ENCODE measurements at places on chromosomes 7 and 10.
A peak's percentile ranks its signal among the peaks of the same experiment; 100 is the strongest.

DNA sequence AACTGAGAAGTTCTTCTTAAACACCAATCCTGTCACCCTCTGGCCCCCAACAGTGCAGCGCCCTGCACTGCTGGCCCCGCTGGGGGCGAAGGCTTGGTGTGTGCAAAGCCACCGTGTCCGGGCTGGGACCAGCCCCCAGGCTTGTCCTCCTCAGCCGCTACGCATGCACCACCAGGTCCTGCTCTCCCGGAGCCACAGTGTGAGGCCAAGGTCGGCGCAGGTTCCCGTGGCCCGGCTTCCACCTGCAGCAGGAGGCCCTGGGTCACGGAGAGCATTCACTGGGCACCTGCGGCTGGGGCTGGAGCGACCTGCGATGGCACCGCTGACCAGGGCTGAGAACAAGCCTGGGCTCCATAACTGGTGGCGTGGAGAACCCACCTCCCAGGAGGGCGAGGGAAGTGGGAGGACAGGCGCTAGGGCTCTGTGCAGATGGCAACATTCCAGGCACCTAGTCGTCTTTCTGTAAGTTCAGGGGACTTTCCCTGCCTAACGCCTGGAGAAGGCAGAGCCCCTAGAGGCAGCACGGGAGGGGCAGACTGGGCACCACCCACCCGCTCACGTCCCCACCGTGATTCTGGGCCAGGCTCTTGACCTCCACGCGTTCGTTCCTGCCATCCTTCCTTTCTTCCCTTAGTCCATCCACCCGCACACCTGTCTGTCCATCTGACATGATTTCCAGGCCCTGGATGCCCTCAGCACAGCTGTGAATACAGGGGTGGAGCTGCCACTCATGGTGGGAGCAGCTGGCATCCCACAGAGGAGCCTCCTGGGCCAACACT is 271.6 kb downstream of the ELFN1 start:
- DNase-seq = no peak

GRCh38 chr7:137669706-137670105 is 177.1 kb downstream of the DGKI start:
- no peak for DNase-seq

GRCh38 chr7:10429511-10429910 is 544.2 kb upstream of the PHF14 start:
- no peak for DNase-seq

DNA sequence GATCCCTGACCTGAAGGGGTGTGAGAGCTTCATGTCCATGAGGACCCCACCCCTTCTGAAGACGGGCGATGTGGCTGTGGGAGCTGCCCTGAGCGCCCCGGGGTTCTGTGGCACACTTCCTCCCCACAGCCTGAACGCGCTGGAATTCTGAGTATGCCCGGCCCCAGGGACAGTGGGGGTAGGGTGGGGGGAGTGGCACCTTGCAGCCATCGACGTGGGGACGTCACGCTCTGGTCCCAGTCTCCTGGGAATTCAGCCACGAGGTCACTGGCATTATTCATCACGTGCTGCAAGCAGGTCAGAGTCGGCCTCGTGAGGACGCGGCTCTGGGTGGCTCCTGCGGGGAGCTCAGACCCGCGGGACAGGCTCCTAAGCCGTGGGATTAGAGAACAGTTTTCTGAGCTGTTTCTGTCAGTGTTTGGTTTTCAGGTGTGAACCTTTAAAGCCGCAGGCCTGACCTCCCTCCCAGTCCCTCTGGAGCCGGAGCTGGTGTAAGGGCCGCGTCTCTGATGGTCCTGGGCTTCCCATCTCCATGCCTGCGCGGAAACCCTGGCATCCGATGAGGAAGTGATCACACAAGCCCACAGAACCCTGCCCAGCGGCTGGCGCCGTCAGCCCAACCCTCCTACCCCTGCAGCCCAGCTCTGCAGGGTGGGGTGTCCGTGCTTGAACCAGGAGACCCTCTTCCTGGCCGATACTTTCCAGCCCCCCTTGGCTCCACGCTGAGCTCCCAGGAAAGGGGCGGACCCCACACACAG is 16.1 kb downstream of the GPR146 start:
- DNase-seq = no peak

DNA sequence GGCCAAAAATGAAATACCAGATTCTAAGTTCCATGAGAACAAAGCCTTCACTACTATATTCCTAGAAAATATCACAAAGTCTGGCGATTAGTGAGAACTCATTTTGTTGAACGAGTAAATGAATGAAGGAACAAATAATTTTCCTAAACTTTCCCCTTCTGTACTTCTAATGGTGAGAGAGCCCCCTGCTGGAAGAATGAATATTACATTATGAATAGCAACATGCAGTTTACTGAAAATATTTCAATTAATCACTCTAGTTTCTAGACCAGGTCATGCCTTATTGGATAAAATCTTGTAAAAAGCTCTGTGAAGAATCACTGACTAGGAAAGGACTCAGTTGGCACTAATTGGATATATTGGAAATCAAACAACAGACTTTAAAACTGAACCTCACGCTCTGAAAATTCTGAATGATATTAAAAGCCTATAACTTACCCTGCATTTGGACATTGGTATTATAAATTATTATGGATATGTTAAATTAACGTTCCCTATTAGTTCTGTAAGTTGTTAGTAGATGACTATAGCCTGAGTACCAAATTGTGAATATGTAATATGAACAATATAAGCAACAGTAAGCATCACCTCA is 32.4 kb upstream of the MTPN start:
- peak; percentile 54 for DNase-seq

DNA sequence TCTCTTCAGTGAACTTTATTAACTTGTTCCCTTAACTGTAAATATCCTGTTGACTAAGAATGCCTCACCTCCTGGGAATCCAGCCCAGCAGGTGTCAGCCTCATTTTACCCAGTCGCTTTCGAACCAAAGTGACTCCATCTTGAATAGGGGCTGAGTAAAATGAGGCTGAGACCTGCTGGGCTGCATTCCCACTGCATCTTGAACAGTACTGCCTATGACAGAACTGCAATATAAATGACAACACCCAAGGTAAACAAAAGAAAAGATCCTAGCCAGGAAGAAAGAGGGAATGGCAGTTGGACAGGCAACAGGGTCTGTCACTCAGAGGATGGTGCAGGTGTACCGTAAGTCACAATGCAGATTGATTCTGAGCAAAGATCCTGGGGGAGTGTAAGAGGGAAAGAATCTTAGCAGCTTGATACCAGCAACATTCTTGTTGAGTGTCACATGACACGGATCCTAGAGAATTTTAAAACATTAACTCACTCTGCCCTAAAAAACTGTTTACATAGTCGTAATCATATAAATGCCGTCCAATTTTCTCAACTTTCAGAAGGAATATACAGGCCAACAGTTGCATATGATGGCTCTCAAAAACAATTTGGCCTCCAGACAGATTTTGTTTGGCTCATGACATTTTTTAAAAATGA is 4.4 kb upstream of the FAM107B start:
- no peak for DNase-seq

DNA sequence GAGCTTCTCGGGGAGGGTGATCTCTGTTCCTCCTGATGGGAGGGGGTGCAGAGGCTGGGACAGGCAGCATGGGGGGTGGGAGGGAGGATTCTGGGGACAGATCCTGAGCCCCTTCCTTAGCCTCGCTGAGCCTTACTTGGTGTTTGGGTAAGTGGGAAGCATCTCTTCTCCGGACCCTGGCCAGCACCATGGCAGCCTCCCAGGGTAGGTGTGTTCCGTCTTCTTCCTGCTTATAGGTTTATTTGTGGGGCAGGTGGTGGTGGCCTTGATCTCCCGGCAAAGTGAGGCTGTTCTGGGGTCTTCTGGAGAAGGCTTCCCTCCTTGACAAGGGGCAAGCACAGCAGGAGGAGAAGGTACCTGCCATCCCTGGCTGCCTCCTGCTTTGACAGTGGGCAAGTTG is 226.9 kb downstream of the GLRX3 start:
- no peak for DNase-seq

DNA sequence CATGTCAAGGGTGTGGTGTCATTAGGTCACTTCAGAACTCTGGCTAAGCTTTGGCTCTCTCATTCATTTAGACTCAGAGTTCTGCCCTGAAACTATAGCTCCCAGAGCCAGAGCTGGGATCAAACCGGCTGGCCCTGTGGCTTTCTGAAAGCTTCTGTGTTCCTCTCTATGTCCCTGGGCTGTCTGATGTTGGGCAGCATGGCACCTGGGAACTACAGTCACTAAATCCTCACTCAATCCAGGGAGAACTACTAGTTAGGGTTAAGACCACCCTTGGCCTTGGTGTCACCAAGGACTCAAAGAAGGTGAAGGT is 13.2 kb downstream of the ATG9B start:
- DNase-seq = no peak

- peak; percentile 67 for DNase-seq
These were observed 19.8 kb downstream of the VOPP1 start for GRCh38 chr7:55552320-55553023.

DNA sequence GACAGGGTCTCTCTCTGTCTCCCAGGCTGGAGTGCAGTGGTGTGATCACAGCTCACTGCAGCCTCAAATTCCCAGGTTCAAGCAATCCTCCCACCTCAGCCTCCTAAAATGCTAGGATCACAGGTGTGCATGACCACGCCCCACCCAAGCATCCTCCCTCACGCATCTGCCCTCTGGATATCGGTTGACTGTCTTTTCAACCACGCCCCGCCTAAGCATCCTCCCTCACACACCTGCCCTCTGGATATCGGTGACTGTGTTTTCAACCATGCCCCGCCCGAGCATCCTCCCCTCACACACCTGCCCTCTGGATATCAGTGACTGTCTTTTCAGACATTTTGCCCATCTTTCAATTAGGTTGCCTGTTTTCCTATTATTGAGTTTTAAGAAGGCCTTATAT is 140.5 kb downstream of the MAD1L1 start:
- no peak for DNase-seq

DNA sequence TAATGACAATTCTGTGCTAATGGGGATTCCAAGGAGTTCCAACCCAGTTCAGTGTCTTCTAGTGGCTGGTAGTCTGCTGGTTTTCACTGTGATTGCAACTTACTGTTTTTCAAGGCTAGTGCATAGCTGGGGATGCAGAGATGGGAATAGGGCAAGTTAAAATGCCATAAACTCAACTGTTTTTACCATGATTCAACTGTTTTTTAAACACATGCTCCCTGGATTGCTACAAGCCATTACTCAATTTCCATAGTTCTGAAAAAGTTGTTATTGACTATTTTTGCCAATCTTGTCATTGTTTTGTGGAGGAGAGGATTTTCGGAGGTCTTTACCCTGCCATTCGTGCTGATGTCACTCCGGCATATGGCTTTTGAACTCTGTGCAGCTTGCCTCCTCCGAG is 245.3 kb downstream of the SUGCT start:
- no peak for DNase-seq

DNA sequence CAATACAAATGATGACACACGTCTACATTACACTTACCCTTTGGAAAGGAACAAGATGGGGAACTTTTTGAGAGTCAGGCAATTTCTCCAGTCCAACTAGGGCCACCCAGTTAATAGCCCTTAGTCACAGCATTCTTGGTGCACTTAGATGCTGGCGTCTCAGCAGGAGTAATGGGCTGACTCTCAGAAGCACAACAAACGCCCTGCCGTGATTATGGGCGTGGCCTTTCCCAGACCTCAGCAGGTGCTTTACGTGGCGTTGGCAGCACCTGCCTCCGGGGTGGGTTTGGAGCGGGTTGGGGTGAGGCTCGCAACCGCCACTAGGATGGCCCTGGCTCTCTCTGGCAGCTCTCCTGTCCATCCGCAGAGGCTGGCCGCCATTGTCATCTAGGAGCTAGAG is 147.6 kb upstream of the SHH start:
- no peak for DNase-seq

DNA sequence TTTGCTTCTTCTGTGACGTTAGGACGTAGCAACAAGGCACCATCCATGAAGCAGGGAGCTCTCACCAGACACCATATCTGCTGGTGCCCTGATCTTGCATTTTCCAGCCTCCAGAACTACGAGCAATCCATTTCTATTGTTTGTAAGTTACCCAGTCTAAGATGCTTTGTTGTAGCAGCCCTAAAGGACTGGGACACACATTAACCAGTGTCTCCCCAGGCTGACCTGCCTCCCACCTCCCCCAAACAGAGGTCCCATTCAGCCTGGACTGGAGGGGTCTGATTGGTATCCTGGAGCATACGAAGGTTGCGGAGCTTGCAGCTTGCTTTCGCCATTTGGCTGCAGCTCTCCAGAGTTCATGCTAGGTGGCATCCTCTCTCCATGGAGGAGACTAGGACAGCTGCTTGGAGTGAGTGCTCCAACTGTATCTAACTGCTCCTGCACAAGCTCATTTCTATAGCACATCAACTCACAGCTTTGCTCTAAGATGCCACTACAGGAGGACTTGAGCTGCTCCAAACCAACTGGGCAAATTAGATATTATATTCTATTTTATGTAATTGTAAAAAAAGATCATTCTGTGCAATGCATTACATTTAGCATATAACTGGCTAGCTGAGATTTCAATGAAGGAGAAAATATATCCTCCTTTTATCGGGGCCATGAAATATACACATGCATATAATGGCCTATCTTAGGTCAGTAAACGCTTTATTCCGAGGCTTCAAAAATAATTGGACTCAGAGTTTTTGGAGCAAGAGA is 8.0 kb upstream of the GRK5 start:
- no peak for DNase-seq

DNA sequence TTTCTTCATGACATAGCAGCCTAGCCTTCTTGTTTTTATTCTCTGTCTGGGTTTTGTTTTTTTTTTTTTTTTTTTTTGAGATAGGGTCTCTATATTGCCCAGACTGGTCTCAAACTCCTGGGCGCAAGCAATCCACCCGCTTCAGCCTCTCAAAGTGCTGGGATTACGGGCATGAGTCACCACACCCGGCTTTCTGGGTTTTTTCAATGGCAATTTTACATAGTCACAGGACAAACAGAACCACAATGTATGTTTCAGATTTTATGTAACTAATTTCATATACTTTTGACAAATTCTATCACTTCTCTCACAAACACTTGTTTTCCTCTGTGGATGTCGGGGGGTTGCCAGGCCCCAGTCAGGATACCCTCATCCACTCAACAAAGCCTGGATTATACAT is 16.5 kb downstream of the DOCK4 start:
- DNase-seq = no peak

DNA sequence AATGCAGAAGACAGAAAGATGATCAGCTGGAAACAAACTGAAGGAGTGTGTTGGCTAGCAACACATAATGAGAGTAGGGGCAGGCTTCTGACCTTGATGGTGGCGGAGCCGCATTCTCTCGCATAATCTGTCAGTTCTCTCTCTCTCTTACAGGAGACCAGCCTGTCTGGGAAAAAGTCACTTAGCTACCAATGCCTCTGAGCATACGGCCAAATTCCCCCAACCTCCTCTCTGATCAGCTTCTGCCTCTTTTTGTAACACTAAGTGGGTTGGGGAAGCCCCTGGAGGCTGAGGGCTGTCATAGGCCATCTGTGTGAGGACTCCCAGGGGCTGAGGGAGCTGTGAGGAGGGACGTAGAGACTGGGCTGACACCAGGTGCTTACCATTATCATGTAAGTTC is 104.6 kb downstream of the HIPK2 start:
- no peak for DNase-seq

DNA sequence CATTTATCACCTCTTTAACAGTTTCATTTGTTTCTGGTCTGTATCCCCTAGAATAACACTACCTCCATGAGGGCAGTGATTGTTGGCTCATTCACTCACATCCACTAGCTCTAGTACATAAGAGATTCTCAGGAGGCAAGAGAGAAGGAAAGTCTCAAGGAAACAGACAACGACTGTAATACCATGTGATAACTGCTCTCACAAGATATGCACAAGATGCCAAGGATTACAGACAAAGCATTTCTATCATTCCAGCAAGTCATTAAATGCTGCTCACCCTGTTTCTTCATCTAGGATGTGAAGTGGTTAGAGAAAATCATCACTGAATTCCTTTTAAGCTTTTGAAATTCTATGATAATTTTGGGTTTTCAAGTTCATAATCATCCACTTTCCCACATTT is 115.3 kb downstream of the HIBADH start:
- DNase-seq = no peak

- DNase-seq = no peak
These were observed 175.2 kb upstream of the TNRC18 start for GRCh38 chr7:5598769-5599371.
